ENCODE measurements at places on chromosomes 11 and 22.

DNA sequence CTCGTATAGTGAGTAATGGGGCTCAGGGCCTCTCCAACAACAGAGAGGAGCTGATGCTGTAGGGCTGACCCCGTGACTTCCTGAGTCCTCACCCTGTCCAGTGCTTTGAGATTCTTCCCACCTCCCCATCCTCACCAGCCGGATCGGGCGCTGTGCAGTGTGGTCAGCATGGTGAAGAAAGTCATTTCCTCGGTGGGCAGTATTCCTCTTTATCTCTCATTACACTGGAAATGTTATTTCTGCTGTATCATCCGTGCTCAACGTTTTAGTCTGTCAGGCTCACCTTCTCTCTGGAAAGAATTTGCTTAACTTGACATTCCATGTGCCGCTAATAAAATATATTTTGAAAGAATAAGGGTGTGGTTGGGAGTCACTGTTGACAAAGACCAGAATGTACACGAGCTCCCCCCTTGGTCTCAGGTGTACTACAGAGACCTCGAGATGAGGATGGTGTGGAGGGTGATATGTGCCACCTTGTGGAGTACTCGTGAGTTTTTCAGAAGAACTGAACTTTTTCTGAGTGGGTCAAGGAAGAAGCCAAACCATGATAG, 25.7 kb upstream of the SCGB1A1 start:
- DNase-seq, result peak; percentile 15

GRCh38 chr11:117872420-117872961, 4.0 kb downstream of the FXYD6 start:
- DNase-seq, result no peak

GRCh38 chr11:83156996-83157593, at the start of gene PCF11:
TSS of gene PCF11 (plus strand) at chr11:83157131. CDS start at chr11:83157440, 309 bp downstream.
- no peak for DNase-seq

GRCh38 chr11:68036717-68037239, 2.0 kb upstream of the TCIRG1 start:
- no peak for DNase-seq

- no peak for DNase-seq
Measured at GRCh38 chr22:46483353-46483752, 54.1 kb downstream of the CELSR1 start.

GRCh38 chr22:49321477-49322055, 506.1 kb downstream of the BRD1 start:
- no peak for DNase-seq

DNA sequence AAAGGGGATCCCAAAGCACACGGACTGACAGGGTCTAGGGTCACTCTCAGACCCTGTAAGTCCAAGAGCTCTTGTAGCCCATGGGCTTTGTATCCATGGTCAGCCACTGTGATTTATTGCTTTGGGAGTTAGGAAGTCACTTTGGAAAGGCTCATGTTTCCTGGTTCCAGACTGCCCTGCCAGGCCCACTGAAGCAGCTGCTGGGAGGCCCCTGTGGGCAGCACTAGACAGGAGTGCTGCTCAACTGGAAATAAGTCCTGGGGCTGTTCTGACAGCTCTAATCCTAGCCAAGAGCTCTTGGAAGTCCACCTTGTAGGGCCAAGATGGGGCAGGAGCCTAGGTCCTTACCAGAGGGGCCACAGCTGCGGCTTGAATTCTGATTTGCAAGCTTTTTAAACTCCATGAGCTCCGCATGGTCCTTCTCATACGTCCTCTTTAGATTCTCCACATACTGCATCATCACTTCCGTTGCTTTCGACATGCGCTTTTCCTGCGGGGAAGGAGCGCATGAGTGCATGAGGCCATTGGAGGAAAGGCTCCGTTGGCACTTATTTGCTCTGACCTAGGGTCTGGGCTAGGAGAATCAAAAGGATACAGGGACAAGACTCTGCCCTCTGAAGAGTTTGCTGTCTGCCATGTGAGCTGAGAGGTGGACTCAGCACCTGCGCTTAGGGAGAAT, 32.2 kb upstream of the LYVE1 start:
- no peak for DNase-seq

GRCh38 chr11:110299006-110299785, 2.8 kb upstream of the RDX start:
- no peak for DNase-seq

DNA sequence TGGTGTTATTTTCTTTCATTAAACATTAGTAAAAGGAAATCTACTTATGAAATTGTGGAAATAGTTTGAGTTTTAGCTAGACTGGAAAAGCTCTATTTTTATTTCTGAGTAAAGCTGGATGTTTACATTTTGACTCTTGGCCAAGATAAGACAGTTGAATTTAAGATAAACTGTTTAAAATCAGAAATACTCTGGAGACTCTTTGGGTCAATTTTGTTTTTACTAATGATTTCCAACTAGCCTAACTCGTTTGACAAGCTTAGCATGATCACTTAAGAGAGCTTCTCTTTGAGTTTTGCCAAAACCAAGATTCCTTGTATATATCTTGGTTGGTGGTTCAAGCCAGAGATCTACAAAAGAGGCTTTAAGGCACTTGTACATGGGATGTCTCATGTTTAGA, 724.8 kb upstream of the LUZP2 start:
- no peak for DNase-seq

DNA sequence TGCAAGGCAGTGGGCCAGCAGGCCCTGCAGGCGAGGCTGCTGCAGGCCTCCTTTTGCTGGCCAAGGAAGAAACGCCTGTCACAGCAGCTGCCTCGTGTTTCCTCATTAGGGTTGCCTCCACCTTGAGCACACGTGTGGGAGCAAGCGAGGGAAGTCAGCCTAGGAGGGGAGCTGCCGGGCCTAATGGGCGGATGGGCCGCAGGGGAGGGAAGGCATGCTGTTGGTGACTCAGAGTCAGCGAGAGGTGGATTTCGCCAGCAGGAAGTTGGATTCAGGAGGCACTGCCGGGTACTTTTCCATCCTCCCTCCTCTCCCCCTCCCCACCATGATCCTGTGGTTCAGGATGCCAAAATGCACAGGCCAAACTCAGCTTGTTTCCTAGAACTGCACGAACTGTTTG, 498.7 kb downstream of the METTL15 start:
- DNase-seq, result no peak

GRCh38 chr22:44440224-44441160, 57.5 kb downstream of the RTL6 start:
- DNase-seq, result no peak

GRCh38 chr11:35257281-35257680, 118.3 kb downstream of the CD44 start:
- DNase-seq, result no peak

- DNase-seq, result no peak
Measured at GRCh38 chr22:49771266-49772065, 56.2 kb downstream of the BRD1 start.

DNA sequence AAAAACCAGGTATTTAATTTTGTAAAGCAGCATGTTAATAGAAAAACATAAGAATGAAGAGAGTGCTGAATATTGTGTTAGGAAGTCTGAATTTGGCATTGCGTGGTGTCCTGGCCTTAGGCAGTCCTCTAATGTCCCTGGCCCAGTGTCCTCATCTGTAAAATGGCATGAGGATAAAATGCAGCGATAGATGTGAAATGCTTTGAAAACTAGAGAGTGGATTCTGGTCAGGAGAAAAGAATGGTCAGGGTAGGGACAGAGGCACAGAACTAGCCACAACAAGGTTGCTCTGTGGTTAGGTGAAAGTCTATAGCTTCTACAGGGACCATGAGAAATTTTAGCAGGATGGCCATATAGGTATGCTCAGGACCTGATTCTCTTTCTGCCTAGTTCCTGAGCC, 18.9 kb downstream of the RNF185 start:
- DNase-seq, result no peak

GRCh38 chr11:34161812-34162492, 56.5 kb downstream of the NAT10 start:
- no peak for DNase-seq

GRCh38 chr11:47523490-47524225, 29.3 kb downstream of the CELF1 start:
- no peak for DNase-seq

DNA sequence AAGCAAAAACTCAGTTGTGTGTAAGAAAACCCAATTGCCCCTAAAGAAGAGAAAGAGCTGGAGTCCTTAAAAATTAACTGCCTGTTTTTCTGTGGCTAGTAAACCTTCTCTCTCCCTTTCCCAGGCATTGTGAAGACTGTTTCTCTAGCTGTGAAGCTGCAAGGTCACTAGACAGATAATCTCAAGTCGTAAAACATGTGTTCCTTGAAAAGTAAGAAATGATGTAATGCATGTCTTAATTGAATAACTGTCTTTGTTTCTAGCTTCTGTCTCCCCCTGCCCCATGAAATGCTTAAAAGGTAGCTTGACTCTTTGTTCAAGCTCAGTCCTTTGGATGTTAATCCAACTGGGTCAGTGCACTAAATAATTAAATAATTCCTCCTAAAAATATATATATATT, 29.5 kb upstream of the FAM181B start:
- no peak for DNase-seq

DNA sequence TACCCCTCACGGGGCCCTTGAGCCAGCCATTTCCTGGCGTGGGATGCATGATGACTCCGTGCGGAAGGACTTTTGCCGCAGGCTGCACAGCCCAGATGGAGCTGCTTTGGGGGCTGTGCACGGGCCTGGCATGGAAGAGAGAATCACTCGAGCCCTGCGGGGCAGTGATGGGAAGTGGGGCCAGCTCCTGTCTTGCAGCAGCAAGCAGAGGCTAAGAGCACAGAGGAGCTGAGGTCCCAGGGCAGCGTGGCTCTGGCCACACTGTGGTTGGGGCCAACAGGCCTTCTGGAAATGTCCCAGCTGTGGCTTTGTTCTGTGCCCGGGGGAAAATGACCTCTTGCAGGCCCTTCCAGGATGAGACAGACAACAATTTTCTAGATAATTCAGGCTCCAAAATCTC, 92.7 kb upstream of the TIMP3 start:
- no peak for DNase-seq

- no peak for DNase-seq
Measured at GRCh38 chr11:69377029-69377952, 83.3 kb downstream of the MYEOV start.

GRCh38 chr11:79990141-79990540, 549.3 kb upstream of the TENM4 start:
- no peak for DNase-seq

GRCh38 chr22:37012262-37012904, 6.9 kb downstream of the TST start:
- no peak for DNase-seq

DNA sequence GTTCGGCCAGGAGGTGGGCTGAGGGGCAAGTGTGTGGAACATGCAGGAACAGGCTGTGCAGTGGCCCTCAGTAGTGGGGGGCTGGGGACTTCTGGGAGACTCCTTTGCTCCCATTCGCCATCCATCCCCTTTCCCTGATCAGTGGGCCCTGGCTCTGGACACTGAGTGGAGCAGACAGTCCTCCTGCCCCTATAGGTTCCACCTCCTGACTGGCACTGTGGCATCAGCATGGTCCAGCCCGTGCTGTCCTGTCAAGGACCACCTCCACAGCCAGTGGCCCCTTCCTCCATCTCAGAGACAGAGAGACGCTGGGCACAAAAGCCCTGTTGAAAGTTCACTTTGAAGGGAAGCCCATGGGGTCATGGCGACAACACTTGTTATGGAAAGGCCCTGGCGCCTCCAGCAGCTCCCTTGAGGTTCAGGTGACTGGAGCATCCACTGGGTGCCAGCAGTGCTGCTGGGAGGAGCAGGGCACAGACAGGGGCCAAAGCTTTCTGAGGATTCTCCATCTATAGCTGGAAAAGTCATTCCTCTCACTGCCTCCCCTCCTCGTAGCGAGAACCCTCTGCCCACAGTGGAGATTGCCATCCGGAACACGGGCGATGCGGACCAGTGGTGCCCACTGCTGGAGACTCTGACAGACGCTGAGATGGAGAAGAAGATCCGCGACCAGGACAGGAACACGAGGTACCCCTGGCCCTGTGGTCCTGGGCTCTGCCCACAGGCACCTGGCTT, 5.6 kb downstream of the DERL3 start:
- no peak for DNase-seq
